Activated CD4-positive, alpha-beta memory T cell treated with anti-CD3 and anti-CD28 coated beads for 36 hours (primary cell): ENCODE measurements at places on chromosomes 16 and 17. TPM values are rescaled to one million over a fixed set of nuclear protein-coding genes. Genes with fewer than 3 reads are reported as not detected.

Gene NUPR1
- total RNA-seq = not detected

Gene MMP28
- not detected for total RNA-seq

Gene SOST
- not detected for total RNA-seq

Gene AIPL1
- total RNA-seq = not detected

Gene HID1
- 2.3 TPM for total RNA-seq

Gene C16orf54
- 26.2 TPM for total RNA-seq

Gene TRPV2
- 46.0 TPM for total RNA-seq

Gene CSF3
- not detected for total RNA-seq

Gene CLEC3A
- total RNA-seq = not detected

Gene SLC9A5
- total RNA-seq = 6.1 TPM

Gene NOD2
- total RNA-seq = 18.7 TPM

Gene GPR142
- not detected for total RNA-seq

Gene G6PC1
- total RNA-seq = not detected

Gene SMIM36
- not detected for total RNA-seq

Gene CNTNAP1
- 1.9 TPM for total RNA-seq

Gene KRTAP9-2
- not detected for total RNA-seq

Gene PRRT2
- 2.6 TPM for total RNA-seq

Gene TAT
- total RNA-seq = not detected

Gene OR3A3
- total RNA-seq = not detected

Gene SLC47A2
- total RNA-seq = not detected

Gene CBX8
- total RNA-seq = 4.5 TPM

Gene UBE2Z
- total RNA-seq = 109 TPM

Gene SSTR5
- total RNA-seq = not detected

Gene ZC3H18
- total RNA-seq = 72.7 TPM

Gene WNT3
- 0.12 TPM for total RNA-seq

Gene GUCY2D
- total RNA-seq = not detected

Gene MT1G
- total RNA-seq = 5.8 TPM

Gene IL17C
- total RNA-seq = not detected

Gene STX1B
- total RNA-seq = 0.92 TPM

Gene PRDM7
- total RNA-seq = not detected

Gene TBC1D3B
- total RNA-seq = 5.6 TPM
